Tibial nerve (tissue), 4 donors: ENCODE measurements at places on chromosomes 1 and 21.

DNA sequence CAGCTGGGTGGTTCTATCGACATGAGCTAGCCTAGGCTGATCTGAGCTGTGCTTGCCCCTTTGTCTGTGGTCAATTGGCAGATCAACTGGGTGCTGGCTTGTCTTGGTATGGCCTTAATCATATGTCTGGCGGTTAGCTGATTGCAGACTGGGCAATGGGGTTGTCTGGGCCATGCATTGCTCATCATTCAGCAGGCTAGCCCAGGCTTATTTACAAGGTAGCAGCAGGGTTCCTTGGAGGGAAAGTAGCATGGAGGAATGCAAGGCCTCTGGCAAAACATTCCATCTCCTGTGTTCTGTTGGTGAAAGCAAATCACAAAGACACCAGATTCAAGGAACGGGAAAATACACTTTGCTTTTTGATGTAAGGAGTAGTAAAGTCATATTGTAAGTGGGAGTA is 84.0 kb upstream of the IVNS1ABP start:
- DNase-seq: no peak

GRCh38 chr1:234114648-234115307 is 210.3 kb downstream of the SLC35F3 start:
- DNase-seq: peak; percentile 54

- DNase-seq: no peak
Observed at GRCh38 chr1:209646558-209646957, 5.7 kb downstream of the LAMB3 start.

GRCh38 chr1:61450872-61451571 is 273.9 kb downstream of the TM2D1 start:
- no peak for DNase-seq

DNA sequence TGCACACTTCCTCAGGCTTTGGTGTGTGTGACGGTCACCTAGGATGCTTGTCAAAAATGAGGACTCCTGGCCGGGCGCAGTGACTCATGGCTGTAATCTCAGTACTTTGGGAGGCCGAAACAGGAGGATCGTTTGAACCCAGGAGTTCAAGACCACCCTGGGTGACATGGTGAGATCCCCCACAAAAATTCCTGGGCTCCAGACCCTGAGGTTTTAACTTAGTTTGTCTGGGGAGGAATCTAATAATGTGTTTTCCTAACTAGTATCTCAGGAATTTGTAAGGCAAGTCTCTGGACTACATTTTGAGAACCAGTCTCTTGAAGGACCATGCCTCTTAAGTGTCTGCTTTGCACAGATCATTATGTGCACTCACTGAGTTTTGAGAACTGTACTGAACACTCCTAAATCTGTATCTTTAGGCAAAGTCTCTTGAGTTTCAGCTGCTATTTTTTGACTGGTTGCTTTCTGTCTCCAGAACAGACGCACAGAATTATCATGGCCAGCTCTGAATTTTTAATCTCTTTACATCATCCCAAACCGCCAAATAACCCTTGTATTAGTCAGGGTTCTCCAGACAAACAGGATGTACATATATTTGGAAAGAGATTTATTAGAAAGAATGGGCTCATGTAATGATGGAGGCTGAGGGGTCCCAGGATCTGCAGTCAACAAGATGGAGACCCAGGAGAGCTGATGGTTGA is 45.5 kb upstream of the VANGL1 start:
- DNase-seq: no peak

DNA sequence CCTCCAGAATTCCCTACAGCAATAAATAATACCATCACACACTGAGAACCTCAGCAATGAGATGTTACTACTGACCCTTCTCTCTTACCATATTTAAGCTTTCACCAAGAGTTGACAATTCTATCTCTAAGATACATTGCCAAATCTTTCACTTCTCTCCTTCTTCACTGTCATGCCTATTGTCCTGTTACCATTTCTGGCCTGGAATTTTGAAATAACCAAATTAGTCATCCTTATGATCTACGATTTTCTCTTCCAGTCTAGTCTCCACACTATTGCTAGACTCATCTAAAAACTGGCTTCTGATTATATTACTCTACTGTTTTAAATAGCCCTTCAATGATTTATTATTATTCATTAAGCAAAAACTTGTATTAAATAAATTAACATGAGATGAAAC is 656.1 kb upstream of the ADGRL4 start:
- DNase-seq: no peak

DNA sequence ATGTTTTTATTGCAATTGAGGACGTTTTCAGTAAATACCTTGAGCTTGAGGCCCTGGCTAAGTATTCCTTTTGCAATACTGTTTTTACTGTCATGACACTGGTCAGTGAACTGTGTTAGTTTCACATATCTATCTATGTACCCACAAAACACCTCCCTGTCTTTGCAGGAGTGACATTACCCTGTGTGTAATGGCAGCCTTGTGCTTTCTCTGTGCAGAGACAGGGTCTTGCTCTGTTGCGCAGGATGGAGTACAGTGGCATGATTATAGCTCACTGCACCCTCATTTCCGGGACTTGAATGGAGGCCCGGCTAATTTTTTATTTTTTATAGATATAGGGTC is 8.9 kb downstream of the YBX1 start:
- DNase-seq: no peak

GRCh38 chr1:13816016-13816760 is 116.2 kb downstream of the PRDM2 start:
- no peak for DNase-seq

DNA sequence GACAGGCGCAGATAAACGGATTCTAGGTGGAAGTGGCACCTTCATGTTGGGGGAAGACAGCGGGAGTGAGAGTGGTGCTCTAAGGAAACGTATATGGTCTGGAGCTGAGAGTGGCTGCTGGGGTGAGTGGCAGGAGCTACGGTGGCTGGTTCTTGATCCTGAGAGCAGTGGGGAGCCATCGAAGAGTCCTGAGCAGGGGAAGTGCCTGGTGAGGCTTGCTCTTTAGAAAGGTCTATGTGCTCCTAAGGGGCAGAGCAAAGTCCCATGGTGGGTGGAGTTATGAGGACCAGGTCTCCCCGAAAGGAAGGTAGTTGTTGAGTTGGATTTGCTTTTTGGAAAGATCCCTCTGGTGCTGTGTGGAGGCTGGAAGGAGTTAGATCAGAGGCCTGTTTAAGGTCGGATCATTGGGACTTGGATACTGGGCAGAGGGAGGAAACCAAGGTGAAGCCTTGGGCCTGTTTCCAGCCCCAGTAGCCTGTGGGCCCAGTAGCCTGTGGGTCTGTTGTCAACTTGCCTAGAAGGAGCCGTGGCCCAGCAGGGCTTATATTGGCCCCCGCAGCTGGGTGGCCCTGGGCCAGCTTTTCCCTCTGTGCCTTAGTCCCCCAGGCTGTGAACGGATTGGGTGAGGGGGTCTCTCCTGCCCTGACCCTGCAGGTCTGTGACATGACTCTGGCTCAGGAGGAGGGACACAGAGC is 33.0 kb downstream of the ACOT11 start:
- DNase-seq: no peak

GRCh38 chr1:243667591-243667990 is 182.5 kb downstream of the AKT3 start:
- DNase-seq: no peak

GRCh38 chr1:155253797-155254196 is 1.5 kb downstream of the ENTREP3 start:
- DNase-seq: no peak

DNA sequence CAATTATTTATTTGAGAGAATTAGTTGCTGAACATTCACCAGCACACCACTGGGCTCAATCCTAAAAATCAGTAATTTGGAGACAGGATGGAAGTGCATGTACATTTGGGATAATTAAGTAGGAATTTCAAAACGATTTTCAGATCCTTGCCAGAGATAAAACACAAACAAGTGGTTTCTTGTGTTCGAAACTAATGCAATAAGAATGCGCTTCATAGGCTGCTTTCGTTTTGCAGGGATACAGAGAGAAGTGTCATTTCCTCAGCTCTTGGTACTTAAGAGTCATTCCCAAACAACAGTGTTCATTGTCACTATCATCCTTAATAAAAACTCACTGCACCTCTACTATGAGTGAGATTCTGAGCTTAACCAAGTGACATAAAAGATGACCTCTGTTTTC is 20.6 kb upstream of the USP24 start:
- DNase-seq: no peak

GRCh38 chr1:244064621-244065020 is 13.5 kb downstream of the ZBTB18 start:
- no peak for DNase-seq

- DNase-seq: no peak
Observed at GRCh38 chr1:61183471-61184039, 101.2 kb downstream of the NFIA start.

- DNase-seq: no peak
Observed at GRCh38 chr1:116105996-116106395, 5.2 kb upstream of the MAB21L3 start.

DNA sequence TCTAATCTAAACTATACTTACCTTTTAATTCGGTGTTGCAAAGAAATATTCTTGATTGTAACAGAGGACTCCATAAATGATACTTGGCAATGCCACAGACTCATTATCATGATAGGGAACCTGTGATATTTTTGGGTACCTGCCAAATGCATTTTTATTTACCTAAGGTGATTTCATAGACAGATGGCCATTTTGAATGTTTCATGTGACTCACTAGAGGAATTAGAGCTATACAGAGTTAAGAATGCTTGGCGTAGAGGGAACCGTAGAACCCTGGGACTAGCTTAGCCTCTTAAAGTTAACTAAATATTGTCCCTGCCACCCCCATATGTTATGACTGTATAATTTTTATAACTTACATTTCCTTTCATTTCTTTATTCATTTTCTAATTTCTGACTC is 136.1 kb downstream of the DISP1 start:
- no peak for DNase-seq

- DNase-seq: no peak
Observed at GRCh38 chr1:6577831-6578525, 1.8 kb upstream of the ZBTB48 start.

DNA sequence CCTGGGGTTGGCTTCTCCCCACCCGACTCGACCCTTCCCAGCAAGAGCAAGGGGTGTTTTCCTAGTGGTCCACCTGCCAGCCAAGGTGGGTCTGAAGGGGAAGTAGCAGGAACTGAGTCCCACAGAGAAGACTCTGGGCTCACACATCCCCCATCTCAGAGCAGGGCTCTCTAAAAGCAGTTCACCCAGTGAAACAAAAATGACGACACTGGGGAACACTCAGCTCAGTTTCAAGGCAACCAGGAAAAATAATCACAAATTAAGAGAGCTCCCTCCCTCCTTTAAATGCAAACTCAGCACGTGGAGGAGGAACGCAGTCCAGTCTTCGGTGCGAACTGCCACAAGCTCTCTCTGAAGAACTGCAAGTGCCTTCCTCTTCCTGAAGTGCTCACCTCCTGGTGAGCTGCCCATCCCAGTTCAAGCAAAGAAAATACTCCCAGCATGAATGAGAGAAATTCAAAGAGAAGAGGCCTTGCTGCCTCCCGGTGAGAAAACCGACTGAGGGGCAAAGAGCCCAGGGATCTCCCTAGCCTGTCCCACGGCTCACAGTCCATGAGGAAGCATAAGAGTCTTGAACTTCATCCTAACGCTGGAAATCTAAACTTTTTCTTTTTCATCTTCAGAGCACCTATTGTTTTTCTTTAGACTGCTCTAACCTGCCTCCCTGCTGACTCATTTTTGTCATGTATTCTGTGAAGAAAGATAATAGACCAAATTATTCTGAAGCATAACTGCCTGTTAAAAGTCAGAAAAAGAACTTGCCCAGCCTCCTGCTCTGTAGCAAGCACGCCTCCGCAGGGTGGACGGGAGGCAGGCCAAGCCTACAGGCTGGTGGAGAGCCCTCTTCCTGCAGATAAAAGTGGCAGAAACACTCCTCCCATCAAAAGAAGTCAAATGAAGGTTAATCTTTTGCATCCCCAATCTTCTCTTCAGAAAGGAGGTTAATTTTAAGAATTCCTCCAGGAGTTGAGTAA is 281.4 kb downstream of the HHIPL2 start:
- no peak for DNase-seq

GRCh38 chr1:1665815-1666251 is 7.0 kb upstream of the CDK11B start:
- no peak for DNase-seq

GRCh38 chr1:205688171-205689080 is 8.1 kb upstream of the SLC45A3 start:
- no peak for DNase-seq

DNA sequence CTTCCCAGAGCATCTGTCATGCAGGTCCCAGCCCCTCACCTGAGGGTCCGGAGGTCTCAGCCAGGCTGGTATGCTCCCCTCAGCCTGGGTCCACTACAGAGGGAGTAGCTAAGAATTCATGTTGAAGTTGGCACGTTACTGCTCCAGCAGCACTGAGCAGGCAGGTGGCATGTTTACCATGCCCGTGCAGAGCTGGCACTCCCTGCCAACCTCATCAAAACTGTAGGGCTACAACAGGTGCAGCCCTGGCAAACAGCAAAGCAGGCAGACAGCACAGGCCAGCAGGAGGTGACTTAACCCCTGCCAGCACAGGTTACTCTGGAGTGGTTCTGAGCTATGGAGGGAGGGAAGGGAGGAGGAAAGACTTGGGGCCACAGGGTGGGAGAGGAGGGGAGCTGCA is 46.4 kb downstream of the NUAK2 start:
- DNase-seq: no peak

DNA sequence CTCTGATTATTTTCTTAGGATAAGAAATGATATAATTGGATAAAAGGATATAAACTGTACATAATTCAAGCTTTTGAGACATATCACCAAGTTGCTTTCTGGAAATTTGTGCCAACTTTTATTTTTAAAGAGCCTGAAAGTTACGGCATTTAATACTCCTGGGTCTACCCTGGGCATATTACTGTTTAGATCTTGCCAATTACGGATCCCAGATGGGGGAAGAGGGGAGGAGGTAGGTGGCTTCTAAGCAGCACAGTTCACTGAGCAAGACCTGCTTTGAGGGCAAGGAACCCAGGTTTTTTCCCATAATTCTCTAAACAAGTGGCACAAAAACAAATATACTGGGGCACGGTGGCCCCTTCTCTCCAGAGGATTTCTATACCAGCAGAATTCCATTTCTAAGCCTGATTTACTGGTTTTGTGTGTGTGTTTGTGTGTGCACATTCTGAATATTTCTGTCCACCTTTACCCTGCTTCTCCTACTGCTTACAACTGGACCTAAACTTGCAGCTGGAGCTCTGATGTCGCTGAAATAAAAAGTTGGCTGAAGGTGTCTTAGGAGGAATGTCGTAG is 76.7 kb downstream of the LAMC2 start:
- DNase-seq: no peak

GRCh38 chr1:46153732-46154131 is 21.2 kb upstream of the TSPAN1 start:
- no peak for DNase-seq

DNA sequence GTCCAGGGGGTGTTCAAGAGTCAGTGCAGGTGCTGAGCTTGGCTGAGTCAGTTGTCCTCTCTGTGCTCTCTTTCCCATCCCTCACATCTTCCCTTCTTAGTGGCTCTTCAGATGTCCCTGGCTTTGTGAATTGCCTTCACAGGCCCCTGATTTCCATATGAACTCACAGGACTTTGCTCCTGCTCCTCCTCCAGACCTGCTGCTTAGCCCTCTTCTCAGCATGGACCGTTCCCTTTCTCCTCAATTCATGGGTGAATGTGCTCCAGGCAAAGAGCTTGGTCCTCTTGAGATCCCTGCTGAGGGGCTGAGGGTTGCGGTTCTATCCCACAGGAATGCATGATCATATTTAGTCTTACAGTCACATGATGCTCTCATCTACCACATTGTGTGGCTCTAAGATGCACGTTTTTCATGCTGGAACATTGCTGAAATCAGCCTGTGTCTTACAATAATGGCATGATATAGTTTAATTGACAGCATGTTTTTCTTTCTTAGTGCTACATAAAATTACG is 30.5 kb downstream of the CACNA1E start:
- no peak for DNase-seq
